ENCODE measurements at places on chromosomes 3 and 15.
A peak's percentile ranks its signal among the peaks of the same experiment; 100 is the strongest.

- DNase-seq: no peak
Observed at GRCh38 chr15:64100958-64101357, 5.2 kb downstream of the SNX1 start.

DNA sequence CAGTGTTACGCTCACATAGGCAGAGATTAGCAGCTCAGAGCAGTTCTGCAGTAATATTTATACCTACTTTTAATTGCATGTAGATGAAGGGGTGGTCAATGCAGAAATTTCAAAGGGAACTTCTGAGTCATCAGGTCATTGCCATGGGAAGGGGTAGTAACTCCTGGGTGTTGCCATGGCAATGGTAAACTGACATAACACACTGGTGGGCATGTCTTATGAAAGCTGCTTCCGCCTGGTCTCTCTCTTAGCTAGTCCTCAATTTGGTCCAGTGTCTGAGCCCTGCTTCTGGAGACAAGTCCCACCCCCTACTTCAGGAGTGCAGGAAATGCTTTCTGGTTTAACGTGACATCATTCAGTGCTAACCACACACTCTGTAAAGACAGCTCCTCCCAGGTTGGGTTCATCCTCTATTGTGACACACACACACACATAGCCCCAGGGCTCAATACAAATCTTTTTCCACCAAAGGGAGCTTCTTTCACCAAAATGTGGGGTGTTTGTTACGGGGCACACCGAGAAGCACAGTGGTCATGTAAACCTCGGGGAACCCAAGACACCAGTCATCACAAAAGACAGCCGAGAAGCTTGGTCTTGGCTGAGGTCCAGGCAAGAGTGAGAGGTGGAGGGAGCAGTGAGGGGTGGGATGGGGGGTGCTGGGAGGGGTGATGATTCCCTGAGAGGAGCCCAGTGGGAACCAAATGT is 74.5 kb downstream of the TLE3 start:
- peak; percentile 66 for DNase-seq

DNA sequence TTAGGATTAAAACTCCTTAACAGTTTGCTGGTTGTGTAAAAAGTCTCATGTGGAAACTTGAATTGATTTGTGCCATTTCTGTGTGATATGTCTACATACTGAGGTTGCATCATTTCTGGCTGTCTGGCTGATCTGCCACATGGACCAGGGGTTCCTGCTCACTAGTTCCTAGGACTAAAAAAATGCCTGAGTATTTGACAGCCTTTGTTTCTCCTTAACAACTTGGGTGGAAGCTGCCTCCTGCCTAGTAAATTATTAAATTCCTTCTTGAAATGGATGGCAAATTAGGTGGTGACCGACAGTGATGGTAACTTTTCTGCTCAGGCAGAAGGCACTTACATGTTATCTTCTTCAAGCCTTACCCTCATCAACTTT is 226.9 kb upstream of the MRPL3 start:
- DNase-seq: no peak

- no peak for DNase-seq
Observed at GRCh38 chr15:85114886-85115285, 133.2 kb downstream of the PDE8A start.

DNA sequence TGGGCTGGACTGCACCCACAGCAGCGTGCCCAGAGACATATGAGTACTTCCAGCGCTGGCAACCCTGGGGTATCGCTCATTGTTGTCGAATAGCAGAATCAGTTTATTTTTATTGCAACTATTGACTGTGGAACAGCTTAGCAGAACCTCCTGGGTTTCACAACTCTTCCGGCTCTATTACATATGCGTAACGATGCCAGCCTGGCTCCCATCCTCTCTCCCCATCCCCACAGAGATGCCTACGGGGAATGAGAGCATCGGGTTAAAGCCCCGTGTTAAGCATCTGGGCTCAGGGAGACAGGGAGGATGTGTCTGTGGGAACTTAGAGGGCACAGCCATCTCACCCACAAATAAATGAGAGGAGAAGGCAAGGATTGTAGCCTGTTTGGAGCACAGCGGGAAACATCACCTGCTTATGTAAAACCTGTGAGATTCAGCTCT is 76.6 kb upstream of the DLG1 start:
- no peak for DNase-seq

DNA sequence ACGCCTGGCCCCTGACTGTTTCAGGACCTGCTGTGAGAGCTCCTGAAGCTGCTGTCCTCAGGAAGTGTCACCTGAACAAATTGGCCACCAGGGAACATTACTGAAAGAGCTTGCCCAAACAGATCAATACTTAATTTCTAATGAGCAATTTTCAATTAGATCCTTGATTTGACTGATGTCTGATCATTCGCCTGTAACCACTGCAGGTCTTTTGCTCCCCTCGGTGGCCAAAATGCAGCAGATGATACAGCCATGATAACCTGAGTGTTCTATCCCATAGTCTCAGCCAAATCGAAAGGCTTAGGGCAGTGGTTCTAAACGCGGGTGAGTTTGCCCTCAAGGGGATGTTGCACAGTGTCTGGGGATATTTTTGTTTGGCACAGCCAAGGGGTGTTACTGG is 57.6 kb upstream of the MEX3B start:
- DNase-seq: no peak
